ENCODE measurements at places on chromosomes 5 and 9.

DNA sequence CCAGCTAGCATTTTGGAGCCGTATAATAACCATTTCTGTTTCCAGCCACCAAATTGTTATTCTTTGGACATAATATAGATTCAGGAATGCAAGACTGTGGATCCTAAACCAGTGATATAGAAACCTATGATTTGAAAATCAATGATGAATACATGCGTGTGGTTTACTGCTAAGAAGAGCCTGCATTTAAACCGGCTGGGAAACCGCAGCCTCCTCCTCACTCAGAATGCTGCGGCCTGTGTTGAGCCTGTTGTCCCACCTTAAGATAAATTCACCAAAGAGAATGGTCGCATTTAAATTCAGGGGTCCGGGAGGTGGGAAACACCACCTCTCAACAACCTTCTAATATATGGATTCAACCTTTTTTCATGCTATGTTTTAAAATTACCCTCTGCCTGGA is 148.0 kb downstream of the MEF2C start:
- no peak for DNase-seq

- DNase-seq = no peak
These were observed 518.3 kb upstream of the ITGA1 start for GRCh38 chr5:52269401-52269800.

DNA sequence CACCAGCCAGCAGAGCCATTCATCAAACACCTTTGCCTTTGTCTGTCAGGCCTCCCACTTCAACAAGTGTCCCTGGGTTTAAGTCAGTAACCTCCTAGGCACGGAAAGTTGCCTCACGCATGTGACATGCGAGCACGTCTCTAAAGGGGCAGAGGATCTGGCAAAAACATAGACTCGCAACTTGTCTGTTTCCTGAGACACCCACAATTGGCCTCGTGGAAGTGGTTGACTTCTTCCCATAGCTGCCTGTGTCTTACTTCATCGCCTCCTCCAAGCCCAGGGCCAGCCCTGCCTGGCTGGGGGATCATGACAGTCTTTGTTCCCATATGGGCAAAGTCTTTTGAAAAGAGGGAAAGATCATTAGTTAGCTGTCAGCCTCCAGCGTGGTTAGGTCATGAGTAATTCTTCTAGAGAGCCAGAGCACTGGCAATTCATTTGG is 35.5 kb upstream of the GLRX start:
- DNase-seq = no peak

DNA sequence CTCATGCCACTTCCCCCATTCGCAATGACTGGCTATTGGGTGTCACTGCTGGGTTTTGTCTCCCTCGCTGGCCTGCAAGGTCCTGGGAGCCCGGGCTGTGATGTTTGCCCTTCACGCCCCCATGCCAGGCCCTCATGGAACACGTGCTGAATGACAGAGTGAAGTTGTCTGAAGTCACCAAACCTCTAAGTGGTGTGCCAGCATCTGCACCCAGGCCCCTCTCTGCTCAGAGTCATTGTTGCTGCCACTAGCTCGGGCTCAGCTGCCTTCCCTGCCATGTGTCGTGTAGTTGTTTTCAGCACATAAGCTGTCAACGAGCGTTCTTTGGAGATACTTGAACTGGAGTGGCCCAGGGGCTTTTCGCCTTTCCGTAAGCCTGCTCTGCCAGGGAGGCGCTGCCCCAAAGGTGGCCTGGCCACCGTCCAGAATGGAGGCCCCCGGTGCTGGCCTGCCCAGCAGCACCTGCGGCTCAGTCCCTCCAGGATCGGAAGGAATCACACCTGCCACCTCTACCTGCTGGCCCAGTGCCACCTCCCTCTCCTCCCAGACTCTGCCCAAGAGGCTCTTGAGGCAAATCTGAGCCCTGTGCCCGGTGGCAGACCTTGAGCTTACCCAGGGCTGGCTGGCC is 250.1 kb downstream of the PBX3 start:
- DNase-seq = no peak

- DNase-seq = no peak
These were observed 77.2 kb downstream of the ATP10B start for GRCh38 chr5:160774666-160775315.

DNA sequence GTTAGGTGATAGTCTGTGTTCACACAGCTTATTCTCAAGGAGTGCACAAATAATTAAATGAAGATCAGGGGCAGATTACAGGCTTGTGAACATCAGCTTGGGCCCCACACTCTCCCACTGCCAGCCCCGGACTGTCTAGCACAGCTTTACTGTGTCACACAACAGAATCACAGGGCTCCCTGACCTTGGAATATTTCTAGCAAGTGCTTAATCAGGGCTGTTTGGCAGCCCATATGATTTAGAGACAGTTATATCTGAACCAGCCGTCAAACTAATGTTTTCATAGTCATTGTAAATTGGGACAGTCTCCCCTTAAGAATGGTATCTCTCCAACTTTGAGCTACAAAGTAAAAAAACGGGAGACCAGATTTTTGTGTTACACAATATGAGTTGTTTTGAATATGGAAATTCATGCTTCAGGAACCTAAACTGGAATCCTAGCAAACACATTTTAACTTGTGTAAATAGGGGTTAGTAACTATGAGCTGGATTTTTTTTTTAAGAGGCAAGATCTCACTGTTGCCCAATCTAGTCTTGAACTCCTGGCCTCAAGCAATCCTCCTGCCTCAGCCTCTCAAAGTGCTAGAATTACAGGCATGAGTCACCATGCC is 517.6 kb downstream of the BNC2 start:
- no peak for DNase-seq

- no peak for DNase-seq
These were observed 367.4 kb upstream of the SMARCA2 start for GRCh38 chr9:1647776-1648175.

DNA sequence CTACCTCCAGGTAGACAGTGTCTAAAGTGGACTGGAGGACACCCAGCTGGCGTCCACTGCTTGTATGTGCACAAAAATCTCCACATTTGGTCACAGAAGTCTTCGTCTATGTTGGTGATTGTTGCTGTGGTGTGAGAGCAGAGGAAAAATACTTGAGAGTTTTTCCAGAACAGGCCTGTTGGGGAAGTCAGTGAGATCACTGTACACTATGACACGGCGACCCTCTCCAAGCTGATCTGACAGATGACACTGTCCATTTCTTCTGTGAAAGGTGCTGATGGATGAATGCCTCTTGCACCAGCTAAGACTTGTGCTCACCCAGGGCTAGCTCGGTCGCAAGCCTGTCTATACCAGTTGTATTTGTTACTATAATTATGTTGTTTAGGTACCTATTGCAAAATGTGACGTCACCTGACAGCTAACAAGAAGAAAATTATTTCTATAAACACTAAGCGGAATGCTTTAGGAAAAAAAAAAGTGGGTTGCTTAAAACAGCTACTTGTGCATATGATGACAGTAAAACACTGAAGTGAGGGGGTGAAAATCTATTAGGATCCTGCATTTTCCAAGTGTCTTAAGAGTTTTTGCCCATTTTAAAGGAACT is 142.3 kb downstream of the ROR2 start:
- no peak for DNase-seq

GRCh38 chr9:99052815-99053715 is 51.8 kb upstream of the TGFBR1 start:
- no peak for DNase-seq

DNA sequence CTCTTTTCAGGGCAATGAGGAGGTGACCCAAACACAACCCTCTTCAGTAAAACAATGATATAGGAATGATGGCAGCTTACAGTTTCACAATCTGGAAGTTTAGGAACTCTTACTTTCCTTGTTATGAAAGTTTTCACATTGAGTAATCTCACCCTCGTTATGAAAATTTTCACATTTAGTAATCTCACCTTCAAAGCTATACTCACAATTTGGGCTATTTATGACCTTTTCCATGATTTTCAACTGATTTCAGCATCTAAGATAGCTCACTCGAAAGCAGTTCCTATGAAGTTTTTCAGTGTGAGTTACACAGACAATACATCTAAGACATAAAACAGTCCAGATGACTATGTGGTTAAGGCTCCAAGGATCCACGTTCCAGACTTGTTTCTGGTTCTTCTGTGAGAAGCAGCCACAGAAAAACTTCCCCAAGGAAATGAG is 57.1 kb downstream of the FOXD1 start:
- no peak for DNase-seq

DNA sequence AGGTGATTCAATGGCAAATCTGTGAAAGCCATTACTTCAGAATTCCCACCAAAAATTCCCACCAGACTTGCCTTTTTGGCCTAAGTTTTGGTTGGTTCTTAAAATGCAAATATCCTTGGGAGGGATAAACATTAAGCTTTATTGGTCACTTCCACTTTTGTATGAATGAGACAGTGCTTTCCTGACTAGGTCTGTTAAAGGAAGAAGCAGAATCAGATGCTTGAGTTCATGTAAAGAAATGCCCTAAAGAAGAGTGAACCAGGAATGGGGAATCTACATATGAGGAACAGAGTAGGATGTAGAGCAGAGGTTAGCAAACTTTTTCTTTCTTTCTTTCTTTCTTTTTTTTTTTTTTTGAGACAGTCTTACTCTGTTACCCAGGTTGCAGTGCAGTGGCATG is 129.3 kb downstream of the GCNT1 start:
- DNase-seq = no peak

- no peak for DNase-seq
These were observed 187.6 kb downstream of the CETN3 start for GRCh38 chr5:90221951-90222350.

- no peak for DNase-seq
These were observed 37.7 kb upstream of the LRRC19 start for GRCh38 chr9:27043176-27043575.

GRCh38 chr9:88193766-88194165 is 55.5 kb upstream of the SPATA31C2 start:
- no peak for DNase-seq

GRCh38 chr9:16628413-16628812 is 242.1 kb downstream of the BNC2 start:
- no peak for DNase-seq

DNA sequence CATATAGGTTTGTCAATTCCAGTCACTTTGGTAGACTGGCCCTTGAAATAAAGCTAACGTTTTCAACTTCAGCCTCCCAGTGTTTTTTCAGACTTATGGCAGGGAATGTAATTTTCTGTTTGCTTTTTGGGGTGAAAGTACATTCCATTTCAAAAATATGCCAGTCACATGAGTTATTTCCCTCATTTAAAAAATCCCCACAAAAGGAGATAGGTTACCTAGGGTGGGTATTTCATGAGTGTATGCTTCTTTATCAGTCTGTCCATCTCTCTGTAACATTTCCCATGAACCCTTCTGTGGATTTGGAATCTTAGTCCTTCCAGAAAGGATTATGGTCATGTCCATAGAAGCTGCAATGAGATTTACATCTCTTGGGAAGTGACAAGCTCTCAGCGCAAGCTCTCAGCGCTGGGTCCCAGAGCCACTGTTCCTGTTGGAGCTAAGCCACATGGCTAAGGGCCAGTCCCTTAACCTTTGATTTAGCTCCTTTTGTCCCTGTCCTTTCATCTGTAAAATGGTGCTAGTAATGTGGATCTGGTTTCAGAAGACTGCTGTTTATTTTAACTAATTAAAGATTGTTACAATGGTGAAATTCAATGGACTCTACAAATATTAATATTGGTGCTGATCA is 294.9 kb downstream of the NR3C1 start:
- no peak for DNase-seq

DNA sequence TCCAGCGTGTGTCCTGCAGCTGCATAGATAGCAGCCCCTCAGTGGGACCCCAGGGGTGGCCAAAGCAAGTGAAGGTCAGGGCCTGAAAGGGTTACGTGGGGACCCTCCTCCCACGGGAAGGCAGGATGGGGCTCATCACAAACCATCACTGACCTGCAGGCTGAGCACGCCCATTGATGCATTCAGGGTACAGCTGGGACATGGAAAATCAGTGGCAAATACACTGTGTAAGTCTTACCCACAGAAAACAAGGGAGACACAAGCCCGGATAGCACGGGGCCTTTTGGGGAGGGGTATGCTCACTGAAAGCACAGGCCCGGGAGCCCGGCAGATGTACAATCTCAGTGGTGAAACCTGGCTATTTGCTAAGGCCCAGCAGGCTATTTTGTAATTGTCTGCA is 49.1 kb downstream of the SEMA4D start:
- DNase-seq = no peak

GRCh38 chr5:75558221-75558620 is 46.5 kb downstream of the POLK start:
- no peak for DNase-seq

- DNase-seq = no peak
These were observed 65.7 kb downstream of the EFNA5 start for GRCh38 chr5:107604990-107605389.

- no peak for DNase-seq
These were observed 73.4 kb upstream of the TMEM252 start for GRCh38 chr9:68614121-68614520.

DNA sequence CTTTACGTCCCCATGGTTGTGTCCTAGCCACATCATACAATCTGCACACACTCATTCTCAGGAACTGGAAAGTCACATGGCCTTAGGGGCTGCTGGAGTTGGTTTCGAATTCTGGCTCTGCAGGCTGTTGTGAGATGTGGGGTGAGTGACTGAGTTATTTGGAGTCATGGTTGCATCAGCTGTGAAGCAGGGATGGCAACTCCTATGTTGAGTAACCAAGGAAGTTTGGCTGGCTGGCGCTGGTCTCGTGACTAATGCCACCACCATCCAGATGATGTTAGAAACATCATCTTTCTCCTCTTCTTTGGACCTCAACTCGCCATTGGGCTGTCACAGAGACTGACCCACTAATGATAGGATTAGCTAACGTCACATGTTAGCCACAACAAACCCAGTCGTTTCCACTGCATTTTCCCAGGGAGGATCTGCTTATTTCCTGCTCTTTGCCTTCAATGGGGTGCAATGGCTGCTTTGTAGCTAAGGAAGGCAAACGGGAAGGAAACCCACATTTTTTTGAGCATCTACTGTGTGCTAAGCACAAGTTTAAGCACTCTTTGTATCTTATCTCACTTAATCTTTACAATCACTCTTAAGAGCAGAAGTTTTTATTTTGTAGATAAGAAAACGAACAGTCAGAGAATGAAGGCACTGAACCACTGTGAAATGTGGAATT is 78.1 kb upstream of the UBTD2 start:
- DNase-seq = no peak

- no peak for DNase-seq
These were observed 45.4 kb downstream of the NACC2 start for GRCh38 chr9:136049491-136050265.

DNA sequence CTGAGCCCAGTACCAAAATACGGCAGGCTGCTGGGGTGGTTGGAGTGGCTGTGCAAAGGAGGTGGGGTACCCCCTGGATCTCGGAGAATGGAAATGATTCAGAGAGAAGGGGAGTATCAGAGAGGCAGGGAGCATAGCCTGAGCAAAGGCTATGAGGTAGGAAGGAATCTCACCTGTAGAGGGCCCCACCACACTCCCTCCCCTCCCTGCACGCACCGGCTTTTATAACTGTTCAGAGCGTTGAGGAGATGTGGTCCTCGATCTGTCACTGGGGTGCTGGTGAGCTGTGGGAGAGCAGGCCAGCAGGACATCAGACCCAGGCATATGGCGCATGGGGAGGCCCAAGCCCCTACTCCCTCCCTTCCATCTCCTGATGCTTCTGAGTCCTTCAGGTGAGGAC is 13.2 kb downstream of the PHF19 start:
- DNase-seq = no peak

GRCh38 chr5:150836703-150837102 is 9.6 kb upstream of the IRGM start:
- no peak for DNase-seq

All from activated effector memory CD4-positive, alpha-beta T cell treated with Interleukin-2 at 50 U/mL for 16 hours (primary cell).